K562 (cell line): ENCODE measurements at places on chromosomes 5 and 9. TPM values are rescaled to one million over a fixed set of nuclear protein-coding genes. Genes with fewer than 3 reads are reported as not detected.
A peak's percentile ranks its signal among the peaks of the same experiment; 100 is the strongest.

The PCDHGA9 gene
- total RNA-seq = 0.18 and 0.20 TPM in 2 replicates

- H3K4me1 ChIP-seq = no peaks in the 10 kb centered on the region
- no peaks in the 10 kb centered on the region for H3K27me3 ChIP-seq
- no peaks in the 10 kb centered on the region for H3K36me3 ChIP-seq
- H3K27ac ChIP-seq = no peak overlapping the region
- H3K4me3 ChIP-seq = no peak overlapping the region
Observed at GRCh38 chr5:98713027-98713426, 60.4 kb upstream of the RGMB start.

- DNase-seq = no peak
- peaks cover 75% of the 10 kb centered on the region for H3K27me3 ChIP-seq
- H3K4me1 ChIP-seq = peaks cover 3% of the 10 kb centered on the region
- no peak overlapping the region for H3K27ac ChIP-seq
- no peaks in the 10 kb centered on the region for H3K36me3 ChIP-seq
Observed at GRCh38 chr5:180343831-180344695, 9.1 kb downstream of the GFPT2 start.

The PCDHB8 gene
- total RNA-seq = not detected in 2 replicates

- H3K27ac ChIP-seq = no peak overlapping the region
- peaks cover 52% of the 10 kb centered on the region for H3K4me1 ChIP-seq
- no peak for DNase-seq
- no peak overlapping the region; the same call in 1 of the 2 replicates for H3K4me3 ChIP-seq
- H3K27me3 ChIP-seq = no peaks in the 10 kb centered on the region
- peaks cover 49% of the 10 kb centered on the region for H3K36me3 ChIP-seq
Observed at GRCh38 chr5:135395866-135396265, 3.2 kb downstream of the MACROH2A1 start.

GRCh38 chr9:125439434-125440272 lies 178.0 kb downstream of the GAPVD1 start:
- peaks cover 37% of the 10 kb centered on the region for H3K4me1 ChIP-seq
- no peak overlapping the region for H3K27ac ChIP-seq
- no peaks in the 10 kb centered on the region for H3K27me3 ChIP-seq
- H3K4me3 ChIP-seq = no peak overlapping the region
- no peak for DNase-seq
- H3K36me3 ChIP-seq = peaks cover 11% of the 10 kb centered on the region; the same call in 2 of the 3 replicates

- no peak for DNase-seq
- peaks cover 5% of the 10 kb centered on the region; the same call in 1 of the 2 replicates for H3K4me1 ChIP-seq
- H3K27me3 ChIP-seq = peaks cover 24% of the 10 kb centered on the region
- H3K27ac ChIP-seq = no peak overlapping the region
- no peaks in the 10 kb centered on the region for H3K36me3 ChIP-seq
Observed at GRCh38 chr9:127356906-127357305, 40.1 kb upstream of the SLC2A8 start.

GRCh38 chr9:103928442-103928841 lies 165.7 kb upstream of the SMC2 start:
- H3K27ac ChIP-seq = no peak overlapping the region
- no peaks in the 10 kb centered on the region for H3K27me3 ChIP-seq

GRCh38 chr5:172692981-172693380 lies 51.9 kb downstream of the NEURL1B start:
- no peak overlapping the region for H3K4me3 ChIP-seq
- peaks cover 17% of the 10 kb centered on the region for H3K4me1 ChIP-seq
- no peak overlapping the region for H3K27ac ChIP-seq
- peaks cover 41% of the 10 kb centered on the region; the same call in 2 of the 3 replicates for H3K27me3 ChIP-seq
- H3K36me3 ChIP-seq = no peaks in the 10 kb centered on the region

The GAPT gene
- total RNA-seq = not detected in 2 replicates

The FYB1 gene
- 17.4 and 22.5 TPM in 2 replicates for total RNA-seq

DNA sequence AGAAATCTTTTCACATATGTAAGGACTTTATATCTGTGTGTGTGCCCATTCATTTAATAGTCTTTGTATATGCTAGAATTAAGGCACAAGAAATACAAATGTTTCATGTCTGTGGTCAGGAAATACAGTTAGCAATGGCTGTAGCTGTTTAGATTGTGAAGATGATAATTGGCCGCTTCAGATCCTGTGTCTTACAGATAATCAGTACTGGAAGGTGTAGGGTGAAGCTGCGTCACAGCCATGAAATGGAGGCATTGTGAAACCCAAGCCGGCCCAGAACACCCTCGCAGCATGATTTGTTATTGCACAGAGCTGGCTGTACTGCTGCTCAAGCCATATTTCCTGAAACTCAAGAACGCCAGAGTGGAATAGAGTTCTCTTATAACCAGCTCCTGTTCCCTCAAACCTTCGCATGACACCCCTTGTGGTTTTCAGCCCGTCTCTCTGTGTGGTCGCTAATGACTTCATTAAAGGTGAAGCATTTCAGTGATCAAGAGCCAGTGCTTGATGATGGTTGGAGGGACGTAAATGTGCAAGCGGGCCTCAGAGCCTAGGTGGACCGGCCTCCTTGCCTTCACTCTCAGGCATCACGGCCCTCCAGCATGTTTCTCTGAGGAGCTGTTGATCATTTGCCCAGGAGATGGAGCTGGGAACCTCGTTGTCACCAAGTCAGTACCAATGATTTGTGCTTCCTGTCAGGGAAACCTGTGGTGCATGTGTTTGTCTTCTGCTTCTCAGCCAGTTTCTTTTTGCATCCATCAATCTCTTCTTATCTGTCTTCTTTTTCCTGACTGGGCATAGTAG lies 80.1 kb downstream of the F2RL2 start:
- no peaks in the 10 kb centered on the region for H3K27me3 ChIP-seq
- no peaks in the 10 kb centered on the region for H3K36me3 ChIP-seq
- no peak overlapping the region for H3K4me3 ChIP-seq
- peak overlapping the region; percentile 60; the same call in 2 of the 3 replicates for H3K27ac ChIP-seq
- peaks cover 47% of the 10 kb centered on the region for H3K4me1 ChIP-seq

GRCh38 chr5:174411479-174411819 lies 312.9 kb upstream of the MSX2 start:
- DNase-seq = no peak
- no peak overlapping the region for H3K4me3 ChIP-seq
- no peaks in the 10 kb centered on the region for H3K36me3 ChIP-seq
- no peak overlapping the region for H3K27ac ChIP-seq

The TIMD4 gene
- not detected in 2 replicates for total RNA-seq

The SPAAR gene
- total RNA-seq = not detected in 2 replicates

- H3K4me1 ChIP-seq = no peaks in the 10 kb centered on the region
- DNase-seq = no peak
- no peak overlapping the region for H3K4me3 ChIP-seq
- H3K36me3 ChIP-seq = no peaks in the 10 kb centered on the region
- no peaks in the 10 kb centered on the region for H3K27me3 ChIP-seq
Observed at GRCh38 chr5:59099270-59099994, 516.6 kb downstream of the RAB3C start.

- no peak overlapping the region for H3K4me3 ChIP-seq
- H3K27ac ChIP-seq = no peak overlapping the region
- H3K36me3 ChIP-seq = no peaks in the 10 kb centered on the region
- no peaks in the 10 kb centered on the region for H3K27me3 ChIP-seq
Observed at GRCh38 chr5:39352951-39353350, 11.3 kb downstream of the C9 start.

The SLC6A19 gene
- total RNA-seq = 1.3 and 1.6 TPM in 2 replicates

The OR1J2 gene
- total RNA-seq = not detected in 2 replicates

The C9orf50 gene
- not detected in 2 replicates for total RNA-seq

- no peak overlapping the region for H3K27ac ChIP-seq
- H3K36me3 ChIP-seq = no peaks in the 10 kb centered on the region
- H3K27me3 ChIP-seq = 0 out of 3 replicates have a peak, but pooled peaks cover 2% of the 10 kb centered on the region
- H3K4me1 ChIP-seq = no peaks in the 10 kb centered on the region
Observed at GRCh38 chr5:123261752-123262151, 161.5 kb downstream of the CEP120 start.

The SLC6A18 gene
- total RNA-seq = not detected in 2 replicates

GRCh38 chr9:78354324-78354973 lies 57.5 kb downstream of the PSAT1 start:
- no peak overlapping the region for H3K27ac ChIP-seq
- H3K4me1 ChIP-seq = no peaks in the 10 kb centered on the region
- DNase-seq = no peak
- no peaks in the 10 kb centered on the region for H3K27me3 ChIP-seq
- H3K4me3 ChIP-seq = no peak overlapping the region

GRCh38 chr5:132260714-132261551 lies 3.4 kb downstream of the PDLIM4 start:
- peak overlapping the region; percentile 74; the same call in 2 of the 3 replicates for H3K27ac ChIP-seq
- H3K4me1 ChIP-seq = peaks cover 63% of the 10 kb centered on the region
- H3K4me3 ChIP-seq = no peak overlapping the region
- peaks cover 19% of the 10 kb centered on the region; the same call in 2 of the 3 replicates for H3K36me3 ChIP-seq
- no peaks in the 10 kb centered on the region for H3K27me3 ChIP-seq

The CARD9 gene
- total RNA-seq = 35.6 and 42.7 TPM in 2 replicates

DNA sequence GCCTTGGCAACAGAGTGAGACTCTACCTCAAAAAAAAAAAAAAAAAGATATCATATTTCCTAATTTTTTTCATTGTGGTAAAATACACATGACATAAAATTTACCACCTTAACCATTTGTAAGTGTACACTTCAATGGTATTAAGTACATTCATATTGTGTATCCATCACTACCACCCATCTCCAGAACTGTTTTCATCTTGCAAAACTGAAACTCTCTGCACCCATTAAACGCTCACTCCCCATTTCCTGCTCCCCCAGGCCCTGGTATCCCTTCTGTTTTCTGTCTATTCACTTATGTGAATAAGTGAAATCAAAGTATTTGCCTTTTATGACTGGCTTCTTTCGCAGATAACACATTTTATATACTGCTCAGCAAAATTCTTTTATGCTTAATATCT lies 12.8 kb downstream of the LRRC8A start:
- H3K36me3 ChIP-seq = peaks cover 50% of the 10 kb centered on the region; the same call in 2 of the 3 replicates
- no peak overlapping the region for H3K4me3 ChIP-seq
- H3K4me1 ChIP-seq = peaks cover 25% of the 10 kb centered on the region
- DNase-seq = no peak
- H3K27ac ChIP-seq = no peak overlapping the region

DNA sequence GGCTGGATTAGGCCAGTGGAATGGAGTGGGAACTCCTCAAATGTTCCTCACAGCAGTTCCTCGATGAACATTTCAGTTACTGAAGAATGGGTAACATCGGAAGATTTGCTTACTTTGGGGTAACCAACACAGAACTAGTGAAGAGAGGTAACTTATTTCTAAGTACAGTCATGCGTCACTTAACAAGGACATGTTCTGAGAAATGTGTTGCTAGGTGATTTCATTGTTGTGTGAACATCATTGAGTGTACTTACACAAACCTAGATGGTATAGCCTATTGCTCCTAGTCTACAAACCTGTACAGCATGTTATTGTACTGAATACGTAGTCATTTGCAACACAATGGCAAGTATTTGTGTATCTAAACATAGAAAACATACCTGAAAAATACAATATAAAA lies 228.3 kb downstream of the MAST4 start:
- H3K4me3 ChIP-seq = no peak overlapping the region
- H3K36me3 ChIP-seq = no peaks in the 10 kb centered on the region
- peaks cover 21% of the 10 kb centered on the region for H3K27me3 ChIP-seq
- no peak for DNase-seq
- no peaks in the 10 kb centered on the region for H3K4me1 ChIP-seq
- no peak overlapping the region for H3K27ac ChIP-seq

GRCh38 chr5:16529306-16529705 lies 63.7 kb upstream of the ZNF622 start:
- peaks cover 3% of the 10 kb centered on the region; the same call in 1 of the 2 replicates for H3K4me1 ChIP-seq
- DNase-seq = no peak
- H3K36me3 ChIP-seq = no peaks in the 10 kb centered on the region
- no peak overlapping the region for H3K27ac ChIP-seq
- H3K4me3 ChIP-seq = no peak overlapping the region

The PRDM9 gene
- total RNA-seq = 0.33 and 0.47 TPM in 2 replicates

The IFNA13 gene
- not detected in 2 replicates for total RNA-seq

DNA sequence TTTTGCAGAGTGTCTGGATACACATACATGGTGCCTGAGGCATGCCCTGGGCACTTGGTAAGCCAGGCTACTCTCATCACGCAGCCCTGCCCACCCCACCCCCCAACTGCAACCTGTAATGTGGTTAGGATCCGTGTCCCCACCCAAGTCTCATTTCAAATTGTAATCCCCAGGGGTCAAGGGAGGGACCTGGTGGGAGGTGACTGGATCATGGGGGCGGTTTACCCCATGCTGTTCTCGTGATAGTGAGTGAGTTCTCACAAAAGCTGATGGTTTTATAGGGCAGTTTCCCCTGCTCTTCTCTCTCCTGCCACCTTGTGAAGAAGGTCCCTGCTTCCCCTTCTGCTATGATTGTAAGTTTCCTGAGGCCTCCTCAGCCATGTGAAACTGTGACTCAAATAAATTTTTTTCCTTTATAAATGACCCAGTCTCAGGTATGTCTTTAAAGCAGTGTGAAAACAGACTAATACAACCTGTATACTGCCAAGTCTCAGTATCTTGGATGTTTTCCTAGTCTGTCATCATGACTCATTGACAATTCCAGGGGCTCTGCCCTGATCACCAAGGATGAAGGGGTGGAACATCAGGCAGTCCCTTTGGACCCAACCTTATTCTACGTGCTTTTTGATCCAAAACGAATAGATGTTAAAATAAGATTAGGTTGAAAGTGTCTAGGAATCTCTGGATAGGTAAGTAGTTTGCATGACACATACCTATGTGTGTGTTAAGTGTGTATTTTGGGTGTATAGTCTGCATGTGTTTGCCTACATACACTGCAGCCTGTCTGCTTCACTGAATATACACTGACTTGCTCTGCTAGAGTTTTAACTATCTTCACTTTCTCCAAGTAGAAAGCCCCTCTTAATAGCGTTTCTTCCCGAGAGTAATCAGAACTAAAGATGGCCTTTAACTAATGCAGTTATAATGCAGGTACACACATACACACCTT lies 293.8 kb downstream of the SLIT3 start:
- no peaks in the 10 kb centered on the region for H3K4me1 ChIP-seq
- no peaks in the 10 kb centered on the region for H3K27me3 ChIP-seq
- H3K27ac ChIP-seq = no peak overlapping the region
- no peak for DNase-seq
- H3K36me3 ChIP-seq = no peaks in the 10 kb centered on the region

The ARHGEF39 gene
- 15.1 and 16.1 TPM in 2 replicates for total RNA-seq

DNA sequence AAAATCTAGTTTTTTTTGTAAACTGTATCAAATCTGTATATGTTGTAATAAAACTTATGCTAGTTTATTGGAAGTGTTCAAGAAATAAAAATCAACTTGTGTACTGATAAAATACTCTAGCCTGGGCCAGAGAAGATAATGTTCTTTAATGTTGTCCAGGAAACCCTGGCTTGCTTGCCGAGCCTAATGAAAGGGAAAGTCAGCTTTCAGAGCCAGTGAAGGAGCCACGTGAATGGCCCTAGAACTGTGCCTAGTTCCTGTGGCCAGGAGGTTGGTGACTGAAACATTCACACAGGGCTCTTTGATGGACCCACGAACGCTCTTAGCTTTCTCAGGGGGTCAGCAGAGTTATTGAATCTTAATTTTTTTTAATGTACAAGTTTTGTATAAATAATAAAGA lies 24.3 kb downstream of the HMGCR start:
- H3K27ac ChIP-seq = no peak overlapping the region
- DNase-seq = no peak
- peaks cover 64% of the 10 kb centered on the region for H3K36me3 ChIP-seq
- H3K4me3 ChIP-seq = no peak overlapping the region

DNA sequence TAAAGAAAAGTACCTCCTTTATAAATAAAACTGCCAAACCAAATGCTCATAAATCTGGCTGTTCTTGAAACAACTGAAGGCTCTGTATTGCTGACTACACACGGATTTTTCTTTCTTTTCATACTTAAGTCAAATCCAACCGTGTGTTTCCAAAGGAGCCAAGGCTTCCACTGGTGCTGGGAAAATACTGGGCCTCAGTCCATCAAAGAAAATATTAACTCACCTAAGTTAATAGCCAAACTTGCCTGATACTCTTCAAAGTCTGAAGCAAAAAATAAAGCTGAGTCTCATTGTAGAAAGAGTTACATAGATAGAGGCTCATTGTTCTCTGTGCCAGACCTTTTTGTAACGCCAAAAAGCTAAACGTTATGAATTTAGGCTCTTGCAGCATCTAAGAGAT lies 350.4 kb upstream of the CDH9 start:
- H3K4me1 ChIP-seq = no peaks in the 10 kb centered on the region
- no peak overlapping the region for H3K4me3 ChIP-seq
- H3K27ac ChIP-seq = no peak overlapping the region
- H3K27me3 ChIP-seq = no peaks in the 10 kb centered on the region

The AFAP1L1 gene
- 0.07 and 0.13 TPM in 2 replicates for total RNA-seq
